Neural progenitor cell (in vitro differentiated cells): ENCODE measurements at places on chromosomes 1 and 21.

DNA sequence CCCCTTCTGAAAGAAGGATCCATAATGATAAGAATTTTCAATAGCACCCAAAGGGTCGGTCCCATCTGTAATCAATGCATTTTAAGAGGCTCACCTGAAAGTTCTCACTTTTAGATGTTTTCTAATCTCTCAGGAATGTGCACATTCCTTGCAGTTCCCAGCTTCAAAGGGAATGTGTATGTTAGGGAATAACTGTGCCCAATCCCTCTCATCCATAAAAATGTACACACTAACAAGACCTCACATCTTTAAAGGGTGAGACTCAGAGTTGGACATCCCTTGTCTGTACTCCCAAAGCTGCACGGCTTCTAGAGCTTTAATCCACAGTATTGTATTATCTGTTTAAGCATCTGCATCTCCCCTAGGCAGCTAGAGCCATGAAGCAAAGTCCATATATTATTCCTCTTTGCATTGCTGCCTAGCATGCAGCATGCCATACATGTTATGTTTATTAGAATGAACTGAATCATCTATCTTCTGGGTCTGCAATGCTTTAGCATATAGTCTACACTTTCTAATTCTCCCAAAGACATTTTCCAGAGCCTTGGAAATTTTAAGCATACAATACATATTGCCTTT is 9.3 kb upstream of the CCN1 start:
- no peak for DNase-seq

DNA sequence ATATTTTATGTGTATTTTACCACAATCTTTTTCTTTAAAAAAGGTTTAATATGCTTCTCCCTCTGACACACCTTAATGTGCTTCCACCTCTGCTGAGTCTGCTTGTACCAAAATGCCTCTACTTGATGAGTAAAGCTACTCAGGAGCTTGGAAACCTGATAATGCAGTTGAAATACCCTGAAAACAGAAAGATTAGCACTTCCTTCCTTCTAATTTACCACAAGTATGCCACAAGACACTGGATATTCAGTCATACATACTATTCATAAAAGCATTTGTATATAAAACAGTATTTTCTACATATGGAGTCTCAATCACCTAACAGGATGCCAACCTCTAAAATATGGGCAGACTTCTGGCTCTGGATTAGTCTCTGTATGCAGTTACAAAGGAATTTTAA is 55.0 kb downstream of the SLC35D1 start:
- no peak for DNase-seq

GRCh38 chr1:222777463-222777862 is 37.4 kb upstream of the DISP1 start:
- no peak for DNase-seq

GRCh38 chr1:170671629-170671963 is 7.7 kb downstream of the PRRX1 start:
- no peak for DNase-seq

GRCh38 chr1:117188170-117188815 is 22.4 kb downstream of the VTCN1 start:
- no peak for DNase-seq

DNA sequence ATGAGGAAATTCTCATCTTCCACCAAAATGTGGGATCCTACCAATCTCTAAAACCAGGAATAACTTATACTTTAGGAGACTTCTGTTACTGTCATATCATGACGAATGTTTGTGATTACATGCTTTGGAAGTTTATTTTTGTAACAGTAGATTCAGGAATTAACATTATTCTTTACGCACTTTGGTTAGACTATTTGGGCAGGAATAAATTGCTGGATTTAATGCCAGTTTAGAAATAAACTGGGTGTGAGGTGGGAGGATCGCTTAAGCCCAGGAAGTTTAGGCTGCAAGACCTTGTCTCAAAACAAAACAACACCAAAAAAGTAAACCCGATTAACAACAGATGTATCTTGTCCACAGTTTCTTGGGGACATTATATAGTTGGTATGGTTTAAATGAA is 52.1 kb downstream of the MIGA1 start:
- DNase-seq = no peak

DNA sequence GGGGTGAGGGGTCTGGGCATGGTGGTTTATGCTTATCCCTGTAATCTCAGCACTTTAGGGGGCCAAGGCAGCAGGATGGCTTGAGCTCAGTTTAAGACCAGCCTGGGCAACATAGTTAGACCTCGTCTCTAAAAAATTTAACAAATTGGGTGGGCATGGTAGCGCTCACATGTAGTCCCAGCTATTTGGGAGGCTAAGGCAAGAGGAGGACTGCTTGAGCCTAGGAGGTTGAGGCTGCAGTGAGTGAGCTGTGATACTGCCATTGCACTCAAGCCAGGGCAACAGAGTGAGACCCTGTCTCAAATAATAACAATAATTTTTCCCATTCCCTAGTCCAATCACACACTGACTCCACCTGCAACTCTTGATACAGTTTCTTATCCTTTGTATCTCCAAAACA is 6.3 kb downstream of the WASF2 start:
- DNase-seq = no peak
